Activated CD8-positive, alpha-beta memory T cell treated with anti-CD3 and anti-CD28 coated beads, Interleukin-2, amount 50 U/mL, for 48 hours (primary cell): ENCODE measurements at places on chromosomes 4 and X.

DNA sequence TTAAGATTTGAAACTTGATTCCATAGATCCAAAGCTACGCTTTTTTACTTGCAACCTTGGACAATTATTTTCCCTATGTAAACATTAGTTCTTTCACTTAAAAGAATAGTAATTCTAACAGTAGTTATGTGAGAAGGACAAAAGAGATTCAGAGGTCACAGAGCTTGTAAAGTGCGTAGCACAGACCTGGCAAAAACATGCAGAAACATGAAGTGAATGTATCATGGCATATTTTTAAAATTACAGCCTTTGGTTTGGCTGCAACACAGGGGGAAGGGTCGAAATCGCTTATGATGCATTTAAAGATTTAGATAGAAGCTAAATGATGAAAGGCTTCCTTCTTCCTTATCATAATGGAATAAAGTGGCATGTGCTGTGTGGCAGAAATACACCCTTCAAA, 1068.8 kb downstream of the ARAP2 start:
- no peak for DNase-seq

GRCh38 chrX:63349307-63349706, 1.8 kb downstream of the SPIN4 start:
- no peak for DNase-seq

- DNase-seq: no peak
These were observed 57.1 kb downstream of the ANAPC4 start for GRCh38 chr4:25433966-25434827.

GRCh38 chr4:2266181-2266580, 4.3 kb upstream of the MXD4 start:
- DNase-seq: no peak

DNA sequence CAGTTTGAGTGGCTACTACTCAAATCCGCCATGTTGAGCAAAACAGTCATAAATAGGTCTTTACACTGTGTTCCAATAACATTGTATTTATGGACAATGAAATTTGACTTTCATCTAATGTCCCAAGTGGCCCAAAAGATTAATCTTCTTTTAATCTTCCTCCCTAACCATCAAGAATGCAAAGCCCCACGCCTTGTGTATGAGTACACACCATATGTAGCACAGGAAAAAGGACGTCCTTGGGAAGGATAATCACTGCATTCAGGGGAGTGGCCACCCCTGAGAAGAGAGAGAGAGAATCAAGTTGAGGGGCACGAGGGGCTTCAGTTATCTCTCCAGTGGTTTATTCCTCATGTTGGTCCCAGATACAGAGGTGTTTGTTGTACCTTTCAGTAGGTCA, 33.1 kb downstream of the RBM47 start:
- no peak for DNase-seq

- DNase-seq: no peak
These were observed 300.3 kb upstream of the GALNT7 start for GRCh38 chr4:172868271-172868670.

GRCh38 chr4:113618205-113618604, 143.3 kb downstream of the CAMK2D start:
- DNase-seq: no peak

DNA sequence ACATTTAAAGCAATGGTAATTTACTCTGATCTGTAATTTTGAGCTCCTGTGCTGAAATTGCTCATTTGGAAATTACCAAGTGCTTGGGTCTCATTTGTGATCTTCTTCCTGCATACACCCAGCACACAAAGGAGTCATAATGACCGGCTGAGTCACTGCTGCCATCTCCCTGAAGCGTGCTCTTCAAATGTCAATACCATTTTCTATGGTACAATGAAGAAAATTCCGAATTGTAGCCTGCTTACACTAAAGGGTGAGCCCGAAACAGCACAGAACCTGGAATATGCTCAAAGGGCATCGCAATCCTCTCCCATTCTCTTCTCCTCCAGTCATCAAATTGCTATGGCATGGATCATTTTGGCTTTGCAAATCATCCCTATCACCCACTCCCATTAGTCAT, 140.5 kb downstream of the GRIA3 start:
- no peak for DNase-seq

- no peak for DNase-seq
These were observed 27.7 kb upstream of the TADA2B start for GRCh38 chr4:7015383-7016035.
